ENCODE measurements at places on chromosomes 3 and 15.

DNA sequence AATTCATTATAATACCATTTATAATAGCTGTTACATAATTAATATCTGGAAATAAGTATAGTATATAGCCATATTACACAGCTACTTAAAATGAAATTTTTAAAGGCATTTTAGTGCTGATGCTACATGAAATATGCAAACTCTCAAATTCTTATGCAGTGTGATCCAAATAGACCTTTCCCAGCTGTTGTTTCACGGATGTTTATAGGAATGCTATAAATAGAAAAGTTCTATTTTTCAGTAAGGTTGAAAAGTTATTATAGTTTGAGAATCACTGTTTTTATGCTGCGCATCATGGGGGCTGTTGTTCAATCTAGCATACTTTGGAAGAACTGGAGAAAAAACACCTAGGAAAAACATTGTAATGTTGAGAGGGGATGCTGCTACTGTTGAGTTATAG lies 147.7 kb upstream of the TRIM42 start:
- no peak for DNase-seq

DNA sequence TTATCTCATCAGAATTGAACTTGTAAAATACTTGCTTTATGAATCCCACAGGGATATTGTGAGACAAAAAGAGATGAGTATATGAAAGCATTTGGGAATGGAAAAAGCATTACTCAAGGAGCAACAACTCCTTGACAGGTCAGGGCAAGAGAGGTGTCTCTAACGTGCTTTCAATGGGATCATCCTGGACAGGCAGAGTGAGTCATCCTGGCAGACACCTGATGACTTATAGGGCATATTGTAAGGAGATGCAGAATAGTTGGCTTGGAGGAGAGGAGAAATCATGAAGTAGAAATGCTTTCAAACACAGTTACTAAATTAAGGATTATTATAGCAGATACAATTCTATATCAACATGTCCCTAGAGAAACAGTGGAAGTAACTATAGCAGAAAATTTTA lies 71.9 kb upstream of the THSD4 start:
- DNase-seq, result no peak

DNA sequence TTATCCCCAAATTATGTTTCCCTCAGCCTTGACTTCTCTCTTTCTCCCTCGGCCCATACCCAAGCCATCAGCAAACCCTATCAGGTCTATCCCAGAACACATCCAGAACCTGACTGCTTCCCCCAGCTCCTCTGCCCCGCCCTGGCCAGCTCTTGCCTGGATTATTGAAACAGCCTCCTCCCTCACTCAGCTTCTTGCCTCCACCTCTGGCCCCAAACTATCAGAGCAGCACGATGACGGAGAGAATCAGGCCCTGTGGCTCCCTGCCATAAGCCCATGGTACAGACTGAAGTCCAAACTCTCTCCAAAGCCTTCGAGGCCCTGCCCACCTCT lies 105.3 kb upstream of the LINGO1 start:
- no peak for DNase-seq

GRCh38 chr3:178623666-178624255 lies 87.5 kb downstream of the KCNMB2 start:
- no peak for DNase-seq

- DNase-seq, result no peak
Observed at GRCh38 chr3:100988080-100988479, 5.1 kb downstream of the ABI3BP start.

DNA sequence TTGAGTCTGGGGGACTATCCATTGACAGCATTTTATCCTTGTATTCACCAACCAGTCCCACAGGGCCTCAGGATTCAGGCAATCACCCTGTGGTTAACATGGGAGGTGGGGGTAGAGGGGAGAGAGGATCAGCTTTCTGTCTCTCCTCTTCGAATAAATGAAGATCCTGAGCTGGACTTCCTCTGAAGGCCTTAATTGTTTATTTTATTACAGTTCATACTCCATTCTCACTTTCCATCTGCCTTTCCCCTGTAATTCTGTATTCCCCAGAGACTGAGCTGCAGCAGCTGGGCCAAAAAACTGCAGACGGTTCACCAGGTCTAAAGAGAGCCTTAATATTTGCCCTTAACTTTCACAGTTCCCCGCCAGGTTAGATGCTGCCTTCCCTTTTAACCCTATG lies 11.9 kb downstream of the TAGLN3 start:
- no peak for DNase-seq

- DNase-seq, result no peak
Observed at GRCh38 chr3:139106013-139106932, 61.6 kb upstream of the PRR23C start.
